ENCODE measurements at places on chromosomes 6 and 20.

GRCh38 chr20:7673841-7674240, 266.4 kb downstream of the HAO1 start:
- DNase-seq: no peak

DNA sequence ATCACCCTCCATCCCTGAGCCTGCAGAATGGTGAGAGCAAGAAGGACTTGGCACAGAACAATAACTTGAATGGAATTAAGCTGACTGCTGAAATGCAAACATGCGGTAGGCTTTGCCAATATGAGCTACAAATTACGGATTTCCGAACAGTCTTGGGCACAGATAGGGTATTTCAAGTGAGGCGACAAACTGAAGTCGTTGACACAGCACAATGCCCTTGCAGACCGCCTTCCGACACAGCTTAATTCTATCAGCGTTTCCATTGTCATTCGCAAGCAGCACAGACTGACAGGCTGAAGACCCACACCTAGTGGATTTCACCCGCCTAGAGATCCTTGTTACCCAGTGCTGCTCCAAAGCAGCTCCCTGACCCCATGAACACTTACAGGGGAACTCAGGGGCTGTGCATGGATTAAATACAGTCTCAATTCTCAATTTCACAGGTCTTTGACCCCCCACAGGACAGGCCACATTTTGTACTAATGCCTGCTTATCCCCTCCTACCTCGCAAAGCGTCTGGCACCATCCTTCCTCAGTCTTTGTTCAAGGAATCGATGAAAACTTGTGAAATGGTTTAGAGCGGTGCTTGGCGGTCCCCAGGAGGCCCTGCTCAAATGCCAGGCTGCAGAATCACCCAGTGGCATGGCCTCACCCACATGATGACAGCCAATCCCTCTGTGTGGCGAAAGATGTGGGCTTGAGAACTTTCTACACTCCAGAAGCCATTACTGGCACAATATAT, 34.6 kb downstream of the RAMACL start:
- DNase-seq: no peak

GRCh38 chr6:136685540-136686108, 106.7 kb downstream of the MAP3K5 start:
- no peak for DNase-seq

DNA sequence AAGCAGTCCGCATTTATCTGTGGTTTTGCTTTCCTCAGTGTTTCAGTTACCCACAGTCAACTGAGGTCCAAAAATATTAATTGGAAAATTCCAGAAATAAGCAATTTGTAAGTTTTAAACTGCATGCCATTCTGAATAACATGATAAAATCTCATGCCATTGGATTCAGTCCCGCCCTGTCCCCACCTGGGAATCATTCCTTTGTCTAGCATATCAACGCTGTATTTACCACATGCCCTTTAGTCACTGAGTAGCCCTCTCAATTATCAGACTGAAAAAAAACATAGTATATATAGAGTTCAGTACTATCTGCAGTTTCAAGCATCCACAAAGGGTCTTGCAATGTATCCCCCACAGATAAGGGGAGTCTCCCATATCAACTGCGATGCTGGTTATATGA, 17.1 kb downstream of the RANBP9 start:
- no peak for DNase-seq

DNA sequence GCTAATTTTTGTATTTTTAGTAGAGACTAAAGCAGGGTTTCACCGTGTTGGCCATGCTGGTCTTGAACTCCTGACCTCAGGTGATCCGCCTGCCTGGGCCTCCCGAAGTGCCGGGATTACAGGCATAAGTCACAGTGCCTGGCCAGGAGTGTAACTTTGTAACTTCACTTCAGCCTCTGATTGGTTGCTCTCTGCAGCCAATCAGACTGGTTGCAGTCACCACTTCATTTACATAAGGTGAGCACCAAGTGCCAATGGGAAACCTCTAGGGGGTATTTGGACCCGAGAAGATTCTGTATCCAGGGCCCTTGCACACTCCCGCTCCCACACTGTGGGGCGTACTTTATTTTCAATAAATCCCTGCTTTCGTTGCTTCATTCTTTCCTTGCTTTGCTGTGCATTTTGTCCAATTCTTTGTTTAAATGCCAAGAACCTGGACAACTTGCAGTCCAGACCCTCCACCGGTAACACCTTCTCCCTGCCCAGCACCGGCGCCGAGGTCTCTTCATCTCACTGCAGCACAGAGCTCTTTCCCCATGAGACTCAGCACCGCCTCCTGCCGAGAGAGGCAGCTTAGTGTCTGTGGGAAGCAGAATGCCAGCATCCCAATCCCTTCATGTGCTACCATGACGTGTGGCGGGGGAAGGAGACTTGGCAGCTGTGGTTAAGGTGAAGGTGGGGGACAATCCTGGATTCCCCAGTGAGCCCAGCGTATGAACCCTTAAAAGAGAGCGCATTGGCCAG, 14.0 kb upstream of the MRGBP start:
- DNase-seq: no peak

- DNase-seq: peak; percentile 26
Measured at GRCh38 chr6:15879371-15880261, 216.8 kb upstream of the DTNBP1 start.

DNA sequence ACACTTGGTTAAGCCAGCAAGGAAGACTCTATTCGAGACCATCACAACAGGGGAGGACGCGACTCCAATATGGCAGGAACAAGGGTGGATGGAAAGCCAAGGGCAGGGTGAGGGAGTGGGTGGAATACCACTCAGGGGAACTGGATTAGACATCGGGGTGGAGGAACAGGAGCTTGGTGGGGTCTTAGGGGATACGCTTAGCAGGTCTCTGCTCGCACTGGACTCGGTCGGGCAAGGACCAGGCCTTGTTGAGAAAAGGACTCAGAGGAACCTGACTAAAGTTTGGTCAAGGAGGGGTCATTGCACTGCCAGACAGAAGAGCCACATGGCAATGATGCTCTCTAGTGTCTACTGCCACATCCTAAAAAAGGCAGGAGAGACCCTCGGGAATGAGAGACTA, 10.5 kb downstream of the DUSP22 start:
- DNase-seq: no peak

DNA sequence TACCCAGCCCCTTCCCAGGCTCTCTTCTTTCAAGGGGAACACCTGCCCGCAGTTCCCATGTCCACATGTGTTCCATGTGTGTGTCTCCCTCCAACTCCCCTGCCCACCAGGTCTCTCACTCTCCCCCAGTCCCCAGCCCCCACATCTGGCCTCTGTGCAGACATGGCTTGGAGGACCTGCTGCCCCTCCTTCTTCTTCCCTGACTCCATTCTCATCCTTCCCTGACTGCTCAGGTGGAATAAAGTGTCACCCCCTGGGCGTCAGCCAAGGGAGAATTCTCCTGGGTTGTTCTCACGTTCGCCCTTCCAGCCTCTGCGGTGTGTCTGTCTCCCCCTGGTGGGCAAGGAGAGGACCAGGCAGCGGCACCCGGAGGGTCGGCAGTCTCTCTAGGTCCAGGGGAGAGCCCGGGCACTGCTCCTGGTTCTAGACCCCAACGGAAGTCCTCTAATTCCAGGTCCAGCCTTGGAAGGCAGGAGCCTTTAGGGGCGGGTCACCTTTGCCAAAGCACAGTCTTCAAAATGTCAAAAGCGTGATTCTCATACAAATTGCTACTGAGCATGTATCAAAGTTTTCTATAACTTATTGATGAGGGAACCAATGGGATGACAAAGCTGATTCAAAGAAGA, 50.5 kb downstream of the EBF4 start:
- DNase-seq: peak; percentile 80
